ENCODE measurements at places on chromosomes 6 and 20. TPM values are rescaled to one million over a fixed set of nuclear protein-coding genes. Genes with fewer than 3 reads are reported as not detected.
A peak's percentile ranks its signal among the peaks of the same experiment; 100 is the strongest.

The ECT2L gene
- total RNA-seq, result not detected

The B3GALT4 gene
- total RNA-seq, result not detected

The HEY2 gene
- total RNA-seq, result not detected

The ELMO2 gene
- total RNA-seq, result 40.0 TPM

The MACROD2 gene
- not detected for total RNA-seq

The TMEM200A gene
- total RNA-seq, result 6.4 TPM

The PDYN gene
- total RNA-seq, result not detected

The ANGPT4 gene
- not detected for total RNA-seq

DNA sequence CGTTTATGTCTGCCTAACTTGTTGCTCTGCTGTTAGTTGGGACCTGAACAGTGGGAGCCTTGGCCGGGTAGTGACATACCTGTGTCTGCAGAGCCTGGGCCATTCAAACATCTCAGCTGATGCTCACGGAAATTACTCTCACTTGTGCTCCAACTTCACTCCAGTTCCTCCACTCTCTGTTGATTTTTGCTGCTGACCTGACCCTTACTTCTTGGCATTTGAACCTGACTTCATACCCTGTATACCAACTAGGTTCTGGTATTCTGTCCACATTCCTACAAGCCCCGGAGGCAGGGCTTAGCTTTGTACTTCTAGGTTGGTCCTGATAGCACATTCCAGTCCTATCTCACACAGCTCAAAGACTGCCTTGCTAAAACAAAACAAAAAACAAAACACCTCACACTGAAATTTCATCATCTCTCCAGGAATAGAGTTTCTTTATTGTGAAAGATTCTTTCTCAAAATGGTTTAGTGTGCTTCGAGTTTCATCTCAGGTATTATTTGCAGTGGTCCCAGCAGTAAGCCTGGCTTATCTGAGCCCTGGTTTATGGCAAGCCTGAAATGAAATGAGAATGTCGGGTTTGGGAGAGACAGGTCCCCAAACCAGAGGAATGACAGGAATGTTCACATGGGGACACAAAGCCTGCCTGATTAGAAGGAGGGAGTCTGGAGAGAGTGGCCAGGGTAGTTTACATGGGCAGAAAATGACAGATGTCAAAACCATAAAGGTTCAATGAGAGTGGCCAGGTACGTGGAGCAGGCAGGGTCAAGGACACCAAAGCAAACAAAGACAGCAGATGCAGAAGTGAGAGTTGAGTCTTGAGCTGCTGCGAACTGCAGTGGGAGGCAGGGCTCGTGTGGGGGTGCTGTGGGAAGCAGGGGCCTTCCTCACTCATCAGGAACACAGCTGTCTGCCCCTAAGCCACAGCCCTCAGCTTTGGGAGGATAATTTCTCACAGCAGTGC is 174.2 kb upstream of the HDAC2 start:
- no peak for DNase-seq

GRCh38 chr20:11108102-11108810 is 434.5 kb upstream of the JAG1 start:
- DNase-seq, result no peak

DNA sequence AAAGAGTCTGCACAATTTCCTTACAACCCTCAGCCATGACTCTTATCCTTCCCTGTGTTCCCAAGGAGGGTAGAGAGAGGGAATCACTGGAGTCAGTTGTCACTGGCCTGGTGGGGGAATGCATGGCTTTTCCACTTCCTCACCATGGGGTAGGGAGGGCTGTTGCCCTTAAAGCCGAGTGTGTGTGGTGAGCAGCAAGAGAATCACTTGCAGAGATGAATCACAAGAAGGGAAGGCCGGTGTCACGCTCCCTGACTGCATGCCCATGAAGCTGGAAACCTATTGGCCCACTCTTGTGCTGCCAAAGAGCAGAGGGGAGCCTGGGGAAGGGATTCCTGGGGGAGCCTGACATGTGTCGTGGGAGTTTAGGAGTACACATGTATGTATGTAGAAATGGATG is 18.1 kb upstream of the BMP6 start:
- no peak for DNase-seq

DNA sequence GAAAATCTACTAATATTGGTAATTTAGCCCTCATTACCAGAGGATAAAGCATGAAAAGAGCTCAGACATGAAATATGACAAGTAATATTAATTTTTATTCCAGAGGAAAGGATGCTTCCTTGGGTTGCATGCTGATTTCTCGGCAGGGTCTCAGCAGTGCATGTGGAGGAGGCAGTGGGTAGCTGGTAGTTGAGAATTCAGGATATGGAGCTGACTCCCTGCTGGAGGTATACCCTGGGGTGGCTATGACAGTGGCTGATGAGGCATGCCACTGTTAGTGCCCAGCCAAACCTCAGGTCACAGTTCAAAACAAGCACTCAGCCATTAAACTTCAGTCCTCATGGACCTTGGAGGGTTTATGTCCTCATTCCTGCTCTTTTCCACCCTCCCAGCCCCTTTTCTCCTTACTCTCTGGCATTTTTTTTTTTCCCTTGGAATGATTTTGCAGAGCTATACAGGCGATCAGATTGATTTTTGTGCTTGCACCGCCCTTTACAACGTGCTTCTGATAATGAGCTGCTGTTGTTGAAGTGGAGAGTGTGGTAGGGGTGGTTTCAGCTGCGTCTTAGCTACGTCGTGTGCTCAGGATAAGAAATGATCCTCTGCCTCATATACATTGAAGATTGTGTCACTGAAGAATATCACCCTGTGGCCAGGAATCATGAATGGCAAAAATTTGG is 761.9 kb upstream of the MMS22L start:
- DNase-seq, result no peak

DNA sequence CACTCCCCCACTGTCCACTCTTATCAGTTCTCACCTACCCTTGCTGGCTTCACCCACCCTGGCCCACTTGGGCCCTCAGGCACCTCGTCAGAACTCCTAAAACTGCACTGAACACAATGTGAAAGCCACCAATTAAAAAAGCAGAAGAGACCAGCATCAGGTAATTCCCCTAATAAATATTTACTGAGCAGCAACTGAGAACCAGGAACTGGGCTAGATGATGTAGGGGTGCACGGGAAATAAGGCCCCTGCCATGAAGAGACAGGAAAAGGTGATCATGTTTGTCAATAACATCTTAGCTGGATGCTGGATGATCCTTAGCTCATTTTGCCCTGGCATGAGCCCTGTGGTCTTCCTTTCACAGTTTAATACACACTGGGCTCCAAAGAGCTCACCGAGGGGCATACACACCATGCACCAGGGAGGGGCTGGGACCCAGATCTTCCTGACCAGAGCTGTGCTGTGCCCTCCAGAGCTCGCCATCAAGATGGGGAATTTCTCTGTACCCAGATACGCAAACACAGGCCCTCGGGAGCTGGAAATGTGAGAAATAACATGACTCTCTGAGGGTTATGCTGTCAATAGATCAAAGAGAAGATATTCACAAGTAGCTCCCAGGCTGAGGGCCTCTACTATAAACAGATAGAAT is 113.6 kb upstream of the SLC22A16 start:
- no peak for DNase-seq

DNA sequence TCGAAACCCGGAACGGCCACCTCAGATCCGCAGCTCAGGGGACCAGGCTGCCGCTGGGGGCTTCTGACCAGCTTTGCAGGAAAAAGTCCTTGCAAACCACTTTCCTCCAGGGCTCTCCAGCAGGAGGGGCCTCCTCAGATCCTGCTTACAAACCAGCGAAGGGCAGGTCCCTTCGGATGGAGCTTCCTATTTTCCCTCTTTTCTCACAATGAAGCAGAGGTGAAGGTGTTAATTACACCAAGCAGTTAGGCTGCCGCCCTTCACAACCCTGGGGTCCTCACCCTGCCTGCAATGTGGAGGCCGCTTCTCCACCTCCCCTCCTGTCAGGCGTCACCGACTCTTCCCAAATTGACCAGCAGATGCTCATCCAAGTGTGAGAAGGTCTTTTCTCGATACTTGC is 5.7 kb downstream of the ARHGAP40 start:
- DNase-seq, result no peak

DNA sequence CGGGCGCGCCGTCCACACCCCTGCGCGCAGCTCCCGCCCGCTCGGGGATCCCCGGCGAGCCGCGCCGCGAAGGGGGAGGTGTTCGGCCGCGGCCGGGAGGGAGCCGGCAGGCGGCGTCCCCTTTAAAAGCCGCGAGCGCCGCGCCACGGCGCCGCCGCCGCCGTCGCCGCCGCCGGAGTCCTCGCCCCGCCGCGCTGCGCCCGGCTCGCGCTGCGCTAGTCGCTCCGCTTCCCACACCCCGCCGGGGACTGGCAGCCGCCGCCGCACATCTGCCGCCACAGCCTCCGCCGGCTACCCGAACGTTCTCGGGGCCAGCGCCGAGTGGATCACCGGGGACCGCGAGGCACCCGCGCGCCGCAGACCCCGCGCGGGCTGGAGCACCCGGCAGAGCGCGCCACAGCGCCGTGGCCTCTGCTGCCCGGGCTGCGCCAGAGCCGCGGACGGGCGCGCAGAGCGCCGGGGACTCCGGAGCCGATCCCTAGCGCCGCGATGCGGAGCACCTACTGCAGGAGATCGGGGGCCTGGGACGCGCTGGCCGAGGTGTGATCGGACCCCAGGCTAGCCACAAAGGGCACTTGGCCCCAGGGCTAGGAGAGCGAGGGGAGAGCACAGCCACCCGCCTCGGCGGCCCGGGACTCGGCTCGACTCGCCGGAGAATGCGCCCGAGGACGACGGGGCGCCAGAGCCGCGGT is at the start of gene BMP2:
BMP2 (plus strand) TSS at position 151 of the 692 bp plus-strand sequence. CDS start 2,441 bp downstream, outside the sequence.
- peak; percentile 72 for DNase-seq

GRCh38 chr20:47568019-47568418 is 66.3 kb downstream of the NCOA3 start:
- peak; percentile 82 for DNase-seq

GRCh38 chr6:168042426-168043192 is 36.4 kb downstream of the FRMD1 start:
- DNase-seq, result no peak

DNA sequence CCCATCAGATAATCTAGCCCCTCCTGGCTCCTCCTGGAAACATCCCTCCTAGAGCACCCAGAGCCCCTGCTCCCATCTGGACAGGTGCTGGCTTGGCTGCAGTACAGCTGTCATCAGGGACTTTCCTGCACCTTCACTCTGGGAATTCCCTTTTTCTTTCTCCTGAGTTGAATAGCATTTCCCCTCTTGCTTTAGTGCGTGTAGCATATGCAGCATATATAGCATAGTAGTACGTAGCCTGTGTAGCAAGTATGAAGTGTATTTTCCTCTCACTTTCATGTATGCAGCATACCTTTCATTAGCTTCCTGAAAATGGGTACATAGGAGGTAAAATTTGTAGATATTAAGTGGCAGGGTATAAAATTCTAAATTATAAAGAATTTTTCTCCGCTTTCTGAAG is 352.9 kb downstream of the ESR1 start:
- DNase-seq, result no peak

DNA sequence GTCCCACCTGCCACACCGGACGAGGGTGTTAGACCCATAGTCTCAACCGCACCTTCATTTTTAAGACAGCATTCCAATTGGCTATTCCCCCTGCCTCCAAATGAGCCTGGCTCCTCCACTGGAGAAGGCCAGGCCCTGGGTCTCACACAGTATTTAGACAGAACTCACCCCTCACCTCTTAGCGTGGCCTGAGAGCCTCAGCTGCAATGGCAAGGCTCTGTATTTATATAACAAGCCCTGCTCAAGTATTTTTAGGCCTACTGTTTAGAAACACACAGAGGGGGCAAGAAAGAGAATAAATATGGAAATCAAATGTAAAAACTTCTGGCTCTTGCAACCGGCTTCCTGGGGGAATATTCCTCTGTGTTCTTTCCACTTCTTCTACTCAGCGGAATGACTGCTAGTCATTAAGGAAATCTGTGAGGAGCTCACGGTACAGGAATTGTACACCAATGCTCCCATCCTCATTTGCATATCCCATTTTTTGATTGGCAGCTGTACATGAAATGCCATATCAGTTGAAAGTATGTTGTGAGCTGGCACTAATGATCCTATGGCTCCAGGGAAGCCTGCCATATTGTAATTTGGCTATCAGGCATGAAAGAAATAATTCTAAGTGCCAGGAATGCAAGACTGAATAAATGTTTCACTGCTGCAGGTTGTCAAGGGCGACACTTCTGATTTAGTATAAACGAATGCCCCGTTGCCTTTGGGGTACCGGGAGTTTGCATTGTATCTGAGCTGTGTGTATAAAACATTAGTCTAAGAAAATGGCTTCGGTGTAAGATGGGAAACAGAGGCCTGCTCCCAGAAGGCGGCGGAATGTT is 207.5 kb downstream of the ZNF217 start:
- no peak for DNase-seq

GRCh38 chr6:21325201-21325856 is 268.2 kb upstream of the SOX4 start:
- DNase-seq, result no peak

DNA sequence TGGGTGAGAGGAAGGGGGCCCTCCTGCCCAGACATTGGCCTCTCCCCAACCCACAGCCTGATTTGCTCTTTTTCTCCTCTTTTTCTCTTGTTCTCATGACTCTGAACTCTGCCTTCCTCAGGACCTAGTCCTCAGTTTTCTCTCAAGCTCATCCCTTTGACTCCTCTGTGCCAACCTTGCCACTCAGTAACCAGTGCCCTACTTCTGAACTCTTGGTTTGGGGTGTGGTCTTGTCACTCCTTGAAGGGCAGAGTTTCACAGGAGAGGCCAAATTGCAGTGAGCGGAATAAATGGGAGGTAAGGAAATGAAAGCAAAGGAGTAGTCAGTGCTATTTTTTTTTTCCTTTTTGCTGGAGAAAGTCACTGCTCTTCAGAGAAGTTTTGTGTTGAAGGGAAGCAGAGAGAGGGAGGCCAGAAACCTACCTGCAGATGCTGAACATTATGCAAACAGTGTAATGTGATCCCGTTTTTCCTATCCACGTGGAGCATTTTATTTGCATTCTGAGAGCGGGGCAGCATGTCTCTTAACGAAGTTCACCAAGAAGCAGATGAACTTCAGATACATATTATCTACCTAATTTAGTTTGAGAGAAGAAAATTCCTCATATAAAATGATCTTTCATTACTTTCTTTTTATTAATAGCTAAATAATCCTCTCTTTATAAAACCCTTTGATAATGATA is 26.9 kb downstream of the CFAP61 start:
- no peak for DNase-seq

DNA sequence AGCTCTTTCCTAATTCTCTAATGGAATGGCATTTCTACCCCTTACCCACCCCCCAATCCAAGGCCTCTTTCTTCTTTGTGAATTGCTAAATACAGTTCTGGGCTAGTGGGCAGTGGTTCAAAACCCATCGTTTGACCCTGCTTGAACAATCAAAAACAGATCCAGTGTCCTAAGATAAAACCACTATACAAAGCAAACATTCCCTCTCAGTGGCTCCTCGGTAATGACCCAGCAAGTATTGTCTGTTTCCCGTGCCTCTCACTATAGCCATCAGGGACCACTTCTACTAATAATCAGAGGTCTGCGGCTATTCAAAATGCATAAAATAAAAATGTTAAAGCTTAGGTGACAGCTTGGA is 143.5 kb upstream of the AKAP12 start:
- DNase-seq, result no peak

- DNase-seq, result no peak
These were observed 45.6 kb downstream of the EDN1 start for GRCh38 chr6:12335717-12336116.

DNA sequence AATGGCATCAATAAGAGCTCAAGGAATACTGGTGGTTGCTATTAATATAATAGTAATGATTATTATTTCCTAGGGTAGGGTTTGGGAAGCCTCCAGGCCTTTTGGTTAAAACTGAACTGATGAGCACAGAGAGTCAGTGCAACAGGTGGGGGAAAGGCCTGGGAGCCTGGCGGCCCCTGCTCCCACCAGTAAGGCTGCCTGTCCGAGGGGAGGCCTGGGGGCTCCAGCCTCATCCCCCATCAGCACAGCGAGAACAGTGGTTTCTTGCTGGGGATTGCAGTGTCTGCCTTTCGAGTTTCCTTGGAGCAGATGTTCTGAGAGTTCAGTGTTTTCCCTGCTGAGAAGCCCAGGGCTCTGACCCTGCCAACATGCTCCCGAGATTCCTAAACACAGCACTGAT is 340.4 kb downstream of the CDH26 start:
- DNase-seq, result no peak
